ENCODE measurements at places on chromosomes 11 and 22. TPM values are rescaled to one million over a fixed set of nuclear protein-coding genes. Genes with fewer than 3 reads are reported as not detected.

Gene SAA4
- total RNA-seq: not detected

- DNase-seq: peak; percentile 55
Observed at GRCh38 chr11:59247531-59248227, 35.0 kb upstream of the MPEG1 start.

- DNase-seq: no peak
Observed at GRCh38 chr11:124874571-124875255, 9.5 kb downstream of the ROBO3 start.

Gene B4GALNT4
- total RNA-seq: 3.0 TPM

Gene KCNQ1
- total RNA-seq: not detected

DNA sequence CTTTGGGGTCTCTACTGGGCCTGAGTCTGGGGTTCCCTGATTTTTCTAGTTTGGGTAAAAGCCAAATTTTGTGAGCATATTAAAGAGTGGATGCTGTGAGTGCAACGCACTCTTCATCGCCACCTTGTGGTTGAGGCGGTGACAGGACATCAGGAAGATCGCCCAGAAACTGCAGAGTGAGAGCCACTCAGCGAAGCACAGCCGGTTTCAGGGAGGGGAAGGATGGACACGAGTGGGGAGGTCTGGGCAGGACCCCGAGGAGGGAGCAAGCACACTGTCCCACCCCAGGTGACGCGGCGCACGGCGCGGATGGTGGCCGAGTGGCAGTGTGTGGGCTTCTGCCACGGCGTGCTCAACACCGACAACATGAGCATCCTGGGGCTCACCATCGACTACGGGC, 9.1 kb downstream of the SELENOO start:
- peak; percentile 32 for DNase-seq

Gene MUC5AC
- not detected for total RNA-seq

Gene OR51I1
- total RNA-seq: 2.9 TPM

- DNase-seq: no peak
Observed at GRCh38 chr11:92399705-92400104, 175.1 kb downstream of the FAT3 start.

- no peak for DNase-seq
Observed at GRCh38 chr11:93903989-93904388, 53.6 kb upstream of the VSTM5 start.

GRCh38 chr11:60951904-60952741, at the start of gene SLC15A3:
SLC15A3 (minus strand) TSS chr11:60952176; CDS start chr11:60951551, 625 bp downstream.
- no peak for DNase-seq
